ENCODE measurements at places on chromosomes 12 and 14.
A peak's percentile ranks its signal among the peaks of the same experiment; 100 is the strongest.

DNA sequence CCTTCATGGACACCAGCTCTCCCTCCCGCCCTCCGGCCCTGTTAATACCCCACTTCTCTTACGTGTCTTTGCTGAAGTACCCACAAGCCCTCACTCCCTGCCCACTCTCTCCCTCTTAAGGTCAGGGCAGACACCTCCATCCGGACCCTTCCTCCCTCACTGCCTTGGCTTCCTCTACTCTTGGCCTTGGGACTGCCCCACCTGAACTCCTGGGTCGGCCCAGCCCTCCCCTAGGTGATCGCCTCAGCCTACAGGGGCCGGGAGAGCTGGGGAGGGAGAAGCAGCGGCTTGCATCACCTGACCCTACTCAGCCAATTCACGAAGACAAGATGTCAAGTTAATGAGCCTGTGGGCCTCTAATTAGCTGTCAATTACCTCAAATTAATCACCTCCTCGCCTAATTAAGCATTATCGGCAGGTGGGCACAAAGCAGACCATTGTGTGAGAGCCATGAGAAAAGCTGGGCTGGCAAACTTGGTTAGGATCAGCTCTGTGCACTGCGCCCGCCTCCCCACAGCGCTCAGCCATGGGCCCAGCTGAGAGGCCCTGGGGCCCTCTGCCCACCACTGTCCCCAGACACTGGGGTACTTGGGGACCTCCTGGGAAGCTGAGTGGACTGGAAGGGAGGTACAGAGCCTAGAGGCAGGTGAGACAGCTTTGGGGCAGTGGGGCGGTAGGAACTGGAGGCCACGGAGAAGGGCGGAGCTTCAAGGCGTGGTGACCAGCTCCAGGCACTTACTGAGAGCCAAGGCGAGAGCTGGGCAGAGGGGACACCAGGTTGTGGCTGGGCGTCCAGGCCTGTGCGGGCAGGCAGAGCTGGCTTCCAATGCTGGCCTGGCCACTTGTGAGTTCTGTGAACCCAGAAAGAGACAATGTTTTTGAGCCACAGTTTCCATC, 25.1 kb upstream of the VSX2 start:
- H3K36me3 ChIP-seq, result no peaks in the 10 kb centered on the region
- no peak overlapping the region for H3K27ac ChIP-seq
- H3K4me3 ChIP-seq, result no peak overlapping the region
- H3K4me1 ChIP-seq, result peaks cover 3% of the 10 kb centered on the region
- H3K27me3 ChIP-seq, result peaks cover 23% of the 10 kb centered on the region

DNA sequence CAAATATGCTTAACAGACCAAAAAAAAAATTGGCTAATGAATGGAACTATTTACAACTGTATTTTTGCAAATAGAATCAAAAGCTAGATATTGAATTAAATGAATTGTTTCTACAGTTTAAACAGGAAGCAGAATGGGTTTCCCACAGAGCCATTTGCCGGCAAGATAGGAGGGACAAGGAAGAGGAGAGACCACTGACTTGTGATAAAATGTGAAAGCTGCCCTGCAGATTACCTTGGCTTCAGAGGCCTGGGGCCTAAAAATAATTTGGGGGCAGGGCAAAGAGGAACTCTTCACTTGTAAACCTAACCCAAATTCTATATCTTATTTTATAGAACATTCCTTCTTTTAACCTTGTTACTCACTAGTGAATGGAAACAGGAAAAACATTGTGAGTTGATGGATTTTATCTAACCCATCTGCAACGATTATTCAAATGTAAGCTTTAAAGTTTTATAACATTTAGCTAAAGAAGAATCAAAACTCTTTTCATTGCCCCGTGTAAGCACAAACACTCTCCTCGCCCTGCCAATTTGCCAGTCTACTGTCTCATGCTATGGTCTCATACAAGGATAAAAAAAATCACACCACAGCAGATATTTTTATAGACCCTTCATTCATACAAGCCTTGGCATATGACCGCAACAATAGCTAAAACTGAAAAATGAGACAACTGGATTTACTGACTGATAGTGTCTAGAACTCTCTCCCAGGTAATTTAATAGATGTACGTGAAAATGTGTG, 49.5 kb upstream of the MDM1 start:
- no peak overlapping the region for H3K4me3 ChIP-seq
- H3K4me1 ChIP-seq, result peaks cover 21% of the 10 kb centered on the region
- H3K27ac ChIP-seq, result peak overlapping the region; percentile 40
- peaks cover 3% of the 10 kb centered on the region for H3K36me3 ChIP-seq
- H3K27me3 ChIP-seq, result no peaks in the 10 kb centered on the region

DNA sequence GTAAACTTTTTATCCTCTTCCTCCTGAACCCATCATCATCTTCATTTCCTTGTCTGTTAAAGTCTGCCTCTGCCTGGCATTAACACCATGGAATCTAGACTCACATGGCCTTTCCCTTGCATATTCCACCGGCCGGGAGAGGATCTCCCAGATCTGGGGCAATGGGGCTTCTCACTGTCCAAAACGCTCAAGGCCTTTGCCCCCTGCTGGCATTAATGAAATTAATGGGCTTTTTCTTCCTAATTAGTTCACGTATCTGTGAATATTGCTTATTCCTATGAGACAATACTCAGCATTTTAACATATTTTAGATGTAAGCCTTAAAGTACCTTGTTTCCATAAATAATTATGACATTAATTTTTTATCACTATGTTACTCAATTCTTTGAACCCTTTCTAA, 42.9 kb upstream of the CAPRIN2 start:
- no peak overlapping the region for H3K27ac ChIP-seq
- H3K4me3 ChIP-seq, result peak overlapping the region; percentile 21
- no peaks in the 10 kb centered on the region for H3K36me3 ChIP-seq
- peaks cover 21% of the 10 kb centered on the region for H3K4me1 ChIP-seq
- no peak for DNase-seq

- no peaks in the 10 kb centered on the region for H3K27me3 ChIP-seq
- no peak for DNase-seq
- H3K4me3 ChIP-seq, result no peak overlapping the region
- peaks cover 7% of the 10 kb centered on the region for H3K36me3 ChIP-seq
- peaks cover 7% of the 10 kb centered on the region for H3K4me1 ChIP-seq
Measured at GRCh38 chr12:120706029-120706428, 4.2 kb upstream of the UNC119B start.

DNA sequence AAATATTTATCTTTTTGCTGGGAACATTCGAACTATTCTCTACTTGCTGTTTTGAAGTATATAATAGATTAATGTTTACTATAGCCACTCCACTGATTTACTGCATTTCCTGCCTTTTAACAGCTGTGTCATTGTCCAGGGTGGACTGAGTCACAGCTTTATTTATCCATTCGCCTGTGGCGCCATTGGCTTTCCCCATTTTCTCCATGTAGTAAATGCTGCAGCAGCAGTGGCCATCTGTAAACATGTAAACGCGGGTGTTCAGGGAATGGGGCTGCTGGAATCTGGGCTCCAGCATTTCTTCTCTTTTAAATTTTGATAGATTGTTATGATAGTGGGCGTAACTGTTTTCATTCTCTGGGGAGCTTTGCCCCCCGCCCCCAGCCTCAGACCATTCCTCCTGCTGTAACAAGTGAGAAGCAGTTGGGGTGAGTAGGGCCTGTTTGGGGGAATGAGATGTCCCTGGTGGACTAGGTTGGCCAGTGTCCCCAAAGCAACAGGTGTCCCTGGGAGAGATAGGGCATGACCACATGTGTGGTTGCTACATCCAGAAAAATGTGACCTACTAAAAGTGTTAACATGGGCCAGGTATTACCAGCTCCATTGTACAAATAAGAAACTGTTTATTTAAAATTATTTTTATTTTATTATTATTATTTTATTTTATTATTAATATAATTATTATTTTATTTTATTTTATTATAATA, 32.9 kb downstream of the RIN3 start:
- peaks cover 57% of the 10 kb centered on the region for H3K4me1 ChIP-seq
- DNase-seq, result no peak
- H3K27me3 ChIP-seq, result no peaks in the 10 kb centered on the region
- H3K27ac ChIP-seq, result no peak overlapping the region

- H3K4me1 ChIP-seq, result peaks cover 14% of the 10 kb centered on the region
- H3K27me3 ChIP-seq, result peaks cover 9% of the 10 kb centered on the region
- H3K36me3 ChIP-seq, result no peaks in the 10 kb centered on the region
- no peak for DNase-seq
Measured at GRCh38 chr12:8692573-8692972, 5.2 kb upstream of the RIMKLB start.

DNA sequence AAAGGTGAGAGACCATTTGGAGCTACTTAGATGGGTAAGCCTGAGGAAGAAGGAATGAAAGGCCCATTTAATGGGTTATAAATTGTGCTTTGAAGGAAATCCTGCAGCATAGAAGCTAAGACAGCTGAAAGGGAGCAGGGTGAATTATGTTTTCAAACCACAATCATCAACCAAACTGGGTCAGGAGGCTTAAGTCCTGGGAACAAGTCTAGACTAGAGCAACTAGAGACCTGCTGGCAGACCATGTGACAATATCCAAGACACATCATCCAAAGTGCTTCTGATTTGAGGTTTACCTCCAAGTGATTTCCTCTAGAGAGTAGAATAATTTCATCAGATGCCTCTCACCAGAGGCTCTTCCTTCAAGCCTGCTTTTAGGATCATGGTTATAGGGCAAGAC, 53.7 kb downstream of the MAP3K9 start:
- H3K27ac ChIP-seq, result no peak overlapping the region
- H3K4me3 ChIP-seq, result no peak overlapping the region
- peaks cover 8% of the 10 kb centered on the region for H3K36me3 ChIP-seq
- no peaks in the 10 kb centered on the region for H3K4me1 ChIP-seq
- no peak for DNase-seq

DNA sequence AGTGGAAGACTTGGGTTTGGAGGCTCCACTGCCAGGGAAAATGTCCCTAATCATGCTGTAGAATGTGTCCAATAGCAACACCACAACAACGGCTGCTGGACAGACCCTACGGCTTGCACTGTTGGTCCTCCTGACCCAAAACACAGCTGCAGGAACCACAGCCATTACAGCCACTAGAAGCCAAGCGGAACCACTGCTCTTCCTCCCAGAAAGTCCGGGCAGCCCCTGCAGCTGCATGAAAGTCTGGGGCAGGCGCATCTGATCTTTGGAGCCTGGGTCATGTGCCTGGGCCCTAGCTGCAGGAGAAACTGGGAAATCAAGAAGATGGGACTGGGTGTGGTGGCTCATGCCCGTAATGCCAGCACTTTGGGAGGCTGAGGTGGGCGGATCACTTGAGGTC, 124.7 kb upstream of the METAP2 start:
- no peaks in the 10 kb centered on the region for H3K36me3 ChIP-seq
- H3K4me3 ChIP-seq, result no peak overlapping the region
- H3K27me3 ChIP-seq, result peaks cover 2% of the 10 kb centered on the region
- H3K27ac ChIP-seq, result no peak overlapping the region
- DNase-seq, result no peak

DNA sequence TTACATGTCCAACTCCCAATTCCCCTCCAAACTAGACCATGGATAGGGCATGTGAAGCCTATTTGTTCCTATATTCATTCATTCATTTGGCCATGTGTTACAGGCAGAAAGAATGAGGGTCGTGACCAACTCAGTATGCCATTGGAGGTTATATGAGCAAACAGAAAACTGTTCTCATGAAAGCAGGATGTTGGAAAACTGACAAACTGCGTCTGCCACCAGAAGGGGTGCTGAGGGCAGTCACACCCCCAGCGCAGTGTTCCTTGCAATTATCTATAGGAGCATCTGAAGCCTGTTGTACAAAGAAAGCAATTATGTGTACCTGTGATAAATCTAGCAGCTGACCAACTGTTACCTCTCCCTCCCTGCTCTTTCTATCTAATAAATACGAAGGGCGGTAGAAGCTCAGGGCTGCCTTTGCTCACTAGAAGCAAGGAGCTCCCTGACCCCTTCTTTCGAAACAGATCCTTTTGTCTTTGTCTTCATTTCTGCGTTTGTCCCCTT, 21.1 kb downstream of the ENTPD5 start:
- no peaks in the 10 kb centered on the region for H3K4me1 ChIP-seq
- H3K27ac ChIP-seq, result no peak overlapping the region
- DNase-seq, result no peak

GRCh38 chr12:12446786-12447185, 89.9 kb downstream of the BORCS5 start:
- H3K4me1 ChIP-seq, result peaks cover 41% of the 10 kb centered on the region
- H3K27me3 ChIP-seq, result no peaks in the 10 kb centered on the region
- DNase-seq, result no peak
- no peak overlapping the region for H3K27ac ChIP-seq
- H3K36me3 ChIP-seq, result peaks cover 20% of the 10 kb centered on the region

DNA sequence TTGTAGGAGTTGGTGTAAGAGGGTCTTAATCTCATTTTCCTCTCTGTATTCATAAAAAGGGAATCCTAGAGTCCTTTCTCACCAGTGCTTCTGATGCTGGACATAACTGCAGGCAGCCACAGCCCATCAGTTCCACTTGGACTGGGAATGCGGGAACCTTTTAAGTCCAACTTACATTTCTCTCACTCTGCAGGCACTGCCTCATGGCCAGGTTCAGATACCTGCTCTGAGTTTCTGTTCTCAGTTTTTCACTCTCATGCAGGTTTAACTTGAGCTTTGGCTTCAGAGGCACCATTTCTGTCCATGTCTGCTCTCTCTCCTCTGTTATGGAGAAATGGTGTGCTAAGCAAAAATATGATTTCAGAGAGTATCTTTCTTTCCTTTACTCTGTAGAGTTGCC, 4.2 kb downstream of the ACVR1B start:
- peaks cover 46% of the 10 kb centered on the region for H3K4me1 ChIP-seq
- H3K27ac ChIP-seq, result no peak overlapping the region
- no peak for DNase-seq
- H3K4me3 ChIP-seq, result no peak overlapping the region
- H3K36me3 ChIP-seq, result peaks cover 5% of the 10 kb centered on the region

- no peaks in the 10 kb centered on the region for H3K36me3 ChIP-seq
- H3K4me1 ChIP-seq, result peaks cover 15% of the 10 kb centered on the region
- no peak overlapping the region for H3K27ac ChIP-seq
- no peak for DNase-seq
- H3K27me3 ChIP-seq, result peaks cover 11% of the 10 kb centered on the region
Measured at GRCh38 chr14:100306998-100307765, 938 bp upstream of the SLC25A29 start.

- no peaks in the 10 kb centered on the region for H3K4me1 ChIP-seq
- no peaks in the 10 kb centered on the region for H3K36me3 ChIP-seq
- H3K4me3 ChIP-seq, result no peak overlapping the region
- H3K27me3 ChIP-seq, result peaks cover under 1% of the 10 kb centered on the region
- no peak for DNase-seq
- H3K27ac ChIP-seq, result no peak overlapping the region
Measured at GRCh38 chr12:29081101-29081500, 68.0 kb upstream of the FAR2 start.
